Left ventricle myocardium inferior (tissue), 1 donor: ENCODE measurements at places on chromosomes 6 and 20. TPM values are rescaled to one million over a fixed set of nuclear protein-coding genes. Genes with fewer than 3 reads are reported as not detected.

DNA sequence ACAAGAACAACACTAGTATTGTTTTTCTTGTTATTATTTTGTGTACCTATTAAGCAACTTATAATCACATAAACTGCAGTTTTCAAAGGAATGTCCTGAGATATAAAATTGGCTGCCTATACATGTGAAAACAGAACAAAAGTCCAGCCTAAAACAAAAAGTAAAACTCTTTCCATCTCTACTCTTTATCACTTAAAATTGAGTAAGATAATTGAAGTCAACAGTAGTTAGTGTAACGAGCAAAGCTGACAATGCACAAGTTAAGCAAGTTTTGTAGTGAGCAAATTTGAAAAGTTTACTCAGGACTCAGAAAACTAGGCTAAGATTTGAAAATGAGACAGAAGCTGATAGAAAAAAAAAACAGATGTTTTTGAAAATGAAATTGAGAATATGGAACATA is 941.4 kb upstream of the MAN1A1 start:
- no peak for DNase-seq

Gene HLA-DRB1
- total RNA-seq: 26.4 TPM

Gene ME1
- 22.3 TPM for total RNA-seq

Gene ELOVL5
- 19.0 TPM for total RNA-seq

- DNase-seq: no peak
Observed at GRCh38 chr6:77463861-77464494, 687 bp upstream of the HTR1B start.

Gene HCRTR2
- total RNA-seq: not detected

Gene TP53TG5
- 0.80 TPM for total RNA-seq

DNA sequence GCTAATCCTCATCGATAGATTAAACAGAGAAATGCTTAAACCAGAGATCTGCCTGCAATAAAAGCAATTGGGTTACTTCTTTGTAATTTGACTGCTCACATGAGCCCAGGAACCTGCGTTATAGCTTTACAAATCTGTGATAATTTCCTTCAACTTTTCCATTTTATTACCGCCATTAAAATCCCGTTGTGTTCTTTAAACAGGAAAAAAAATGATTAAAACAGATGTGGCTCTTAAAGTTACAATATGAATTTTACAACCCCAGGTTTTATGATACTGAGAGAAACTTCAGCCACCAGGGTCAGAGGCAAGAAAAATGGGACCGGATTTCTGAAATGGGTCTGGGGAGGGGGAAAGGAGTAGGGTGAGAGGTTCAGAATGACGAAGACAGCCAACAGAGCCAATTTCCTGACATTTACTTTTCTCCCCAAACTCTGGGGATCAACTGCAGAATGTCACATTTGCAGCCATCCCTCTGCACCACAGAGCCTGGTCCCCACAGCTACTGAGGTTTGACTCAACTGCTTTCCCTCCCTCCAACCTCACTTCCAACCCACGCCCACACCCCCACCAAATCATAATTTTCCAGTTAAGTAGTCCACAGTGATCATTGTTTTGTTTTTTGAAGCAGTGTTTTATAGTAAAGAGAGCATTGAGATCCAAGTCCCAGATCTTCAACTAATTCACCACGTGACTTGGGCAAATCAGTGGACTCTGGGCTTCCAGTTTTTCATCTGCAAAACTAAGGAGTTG is 77.6 kb upstream of the EYA2 start:
- DNase-seq: no peak

DNA sequence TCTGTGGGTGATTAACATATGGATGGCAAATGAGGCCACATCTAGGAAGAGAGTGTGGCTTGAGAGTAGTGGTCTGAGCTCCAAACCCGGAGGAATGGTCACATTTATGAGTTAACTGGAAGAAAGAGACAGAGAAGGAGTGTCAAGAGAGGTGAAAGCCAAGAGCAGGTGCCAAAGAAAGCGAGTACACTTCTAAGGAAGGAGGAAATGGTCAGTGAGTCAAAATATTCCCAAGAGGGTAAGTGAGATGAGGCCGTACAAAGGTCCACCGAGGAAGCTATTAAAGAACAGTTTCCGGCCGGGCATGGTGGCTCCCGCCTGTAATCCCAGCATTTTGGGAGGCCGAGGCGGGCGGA is 104.5 kb upstream of the RNF24 start:
- no peak for DNase-seq
